ENCODE measurements at places on chromosomes 3 and 15. TPM values are rescaled to one million over a fixed set of nuclear protein-coding genes. Genes with fewer than 3 reads are reported as not detected.

DNA sequence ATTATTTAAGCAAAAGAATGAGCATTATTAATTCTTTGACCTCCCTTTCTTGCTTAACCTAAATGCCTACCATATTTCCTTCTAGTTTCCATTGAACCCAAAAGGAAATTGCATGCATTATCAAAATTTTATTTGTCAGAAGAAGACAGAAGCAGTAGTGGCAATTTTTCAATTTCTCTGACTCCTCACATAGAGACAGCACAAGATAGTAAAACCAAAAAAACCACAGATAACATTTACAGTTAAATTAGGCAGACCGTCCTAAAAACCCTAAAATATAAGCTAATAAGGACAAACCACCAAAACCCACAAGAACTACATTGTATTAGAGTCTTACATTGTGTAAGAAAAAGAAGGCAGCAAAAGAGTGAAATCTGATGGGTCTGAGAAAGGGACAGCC lies 27.1 kb downstream of the GOLGB1 start:
- no peak for DNase-seq

The DOCK3 gene
- total RNA-seq = 30.4 TPM

- DNase-seq = no peak
Observed at GRCh38 chr3:166456286-166456685, 619.1 kb upstream of the BCHE start.

DNA sequence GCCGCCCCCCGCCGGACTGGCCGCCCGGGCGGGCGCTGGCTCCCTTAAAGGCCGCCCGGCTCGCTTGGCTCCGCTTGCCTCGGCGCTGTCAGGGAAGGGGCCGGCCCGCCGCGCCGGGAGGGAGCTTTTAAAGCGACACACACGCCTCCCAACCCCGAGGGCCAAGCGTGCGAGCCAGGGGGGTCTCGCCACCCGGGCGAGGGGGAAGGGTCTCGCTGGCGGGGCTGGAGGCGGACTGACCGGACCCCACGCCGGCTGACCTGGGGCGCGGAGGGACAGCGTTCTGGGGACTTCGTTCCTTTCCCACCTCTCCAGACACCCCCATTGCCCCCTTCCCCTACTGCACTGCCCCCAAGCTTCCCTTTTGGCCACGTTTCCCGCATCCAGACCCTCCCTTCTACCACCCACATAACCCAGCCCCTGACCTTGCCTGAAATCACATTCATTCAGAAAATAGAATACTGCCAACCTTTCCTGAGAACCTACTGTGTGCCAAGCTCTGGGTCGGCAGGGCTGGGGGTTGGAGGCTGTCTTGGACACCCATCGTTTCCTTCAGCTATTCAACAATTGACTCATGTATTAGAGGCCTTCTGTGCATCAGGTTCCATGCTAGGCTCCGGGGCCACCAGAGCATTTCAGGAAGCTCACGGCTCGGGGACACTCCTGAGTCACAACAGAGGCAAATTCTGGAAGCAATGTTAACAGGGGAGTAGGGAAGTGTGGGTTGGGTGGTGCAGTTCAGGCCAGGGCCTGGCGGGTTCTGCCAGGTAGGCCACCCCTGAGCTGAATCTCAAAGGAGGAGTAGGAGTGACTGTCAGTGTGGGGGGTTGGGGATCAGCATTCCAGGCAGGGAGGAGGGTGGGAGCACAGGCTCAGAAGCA lies at the start of gene INSYN1:
INSYN1 (minus strand) TSS at position 102 of the 881 bp plus-strand sequence. CDS start 2,221 bp downstream, outside the sequence.
- DNase-seq = peak; percentile 17

DNA sequence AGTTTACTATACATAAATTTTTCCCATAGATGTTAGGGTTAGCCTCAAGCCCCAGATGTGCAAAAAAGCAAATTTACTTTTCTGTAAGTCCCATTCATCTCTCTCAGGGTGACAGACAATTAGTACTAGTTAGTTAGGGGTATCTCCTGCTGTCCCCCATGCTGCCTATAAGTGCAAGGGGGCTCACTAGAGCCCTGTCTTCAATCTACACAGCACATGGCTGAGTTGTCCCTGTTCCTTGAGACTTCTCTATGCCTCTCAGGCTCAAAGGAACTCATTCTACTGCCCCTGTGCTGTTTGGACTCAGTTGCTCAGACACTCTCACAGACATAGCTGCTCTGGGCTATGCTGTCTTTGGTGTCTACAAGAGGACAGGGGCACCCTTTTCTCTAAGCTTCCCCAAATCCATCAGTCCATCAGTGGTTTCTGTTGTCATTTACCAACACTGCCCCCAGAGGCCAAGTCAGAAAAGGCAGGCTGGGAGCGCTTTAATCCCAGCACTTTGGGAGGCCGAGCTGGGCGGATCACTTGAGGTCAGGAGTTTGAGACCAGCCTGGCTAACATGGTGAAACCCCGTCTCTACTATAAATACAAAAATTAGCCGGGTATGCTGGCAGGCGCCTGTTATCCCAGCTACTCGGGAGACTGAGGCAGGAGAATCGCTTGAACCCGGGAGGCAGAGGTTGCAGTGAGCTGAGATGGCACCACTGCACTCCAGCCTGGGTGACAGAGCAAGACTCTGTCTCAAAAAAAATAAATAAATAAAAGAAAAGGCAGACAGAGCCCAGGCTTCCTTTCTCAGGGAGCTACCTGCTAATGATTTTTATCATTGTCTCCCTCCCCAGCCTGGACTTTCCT lies 31.4 kb upstream of the PRTG start:
- DNase-seq = no peak

The UROC1 gene
- 0.27 TPM for total RNA-seq

The LRTM1 gene
- total RNA-seq = not detected

GRCh38 chr3:159977295-159977694 lies 11.3 kb upstream of the IL12A start:
- DNase-seq = no peak

DNA sequence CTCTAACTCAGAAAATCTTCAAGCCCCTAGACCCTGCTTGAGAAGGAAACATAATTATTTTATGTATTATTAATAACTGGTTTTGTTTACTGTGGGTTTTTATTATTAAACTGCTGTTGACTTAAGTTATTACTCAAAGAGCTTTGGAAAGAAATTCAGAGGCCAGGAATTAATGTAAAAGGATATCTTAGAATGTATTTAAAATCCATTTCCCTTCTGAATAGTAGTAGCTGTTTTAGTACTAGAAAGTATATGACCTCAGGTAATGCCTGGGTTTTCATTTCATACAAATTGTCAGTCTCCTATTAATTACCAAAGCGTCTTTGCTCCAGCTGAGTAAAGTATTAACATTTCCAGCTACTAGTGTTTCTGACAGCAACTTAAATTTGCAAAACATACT lies 223.1 kb downstream of the ITPR1 start:
- DNase-seq = no peak

DNA sequence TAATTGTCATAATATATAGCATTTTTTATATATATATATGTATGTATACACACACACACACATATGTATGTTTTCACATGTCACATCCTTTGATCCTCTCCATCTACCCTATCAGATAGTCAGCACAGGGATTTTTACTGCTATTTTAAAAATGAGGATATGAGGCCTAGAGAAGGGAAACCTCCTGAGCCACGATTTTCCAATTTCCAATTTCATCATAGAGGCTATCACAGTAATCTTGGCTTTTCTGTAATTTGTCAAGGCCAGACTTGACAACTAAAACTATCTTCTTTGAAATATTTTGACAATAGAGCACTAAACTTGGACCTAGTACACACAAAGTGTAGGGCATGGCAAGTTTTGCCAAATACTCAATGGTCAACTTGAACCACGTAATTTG lies 42.5 kb downstream of the IL1RAP start:
- DNase-seq = no peak

- DNase-seq = no peak
Observed at GRCh38 chr3:42028474-42028873, 62.7 kb upstream of the TRAK1 start.

The NEK10 gene
- 31.5 TPM for total RNA-seq

DNA sequence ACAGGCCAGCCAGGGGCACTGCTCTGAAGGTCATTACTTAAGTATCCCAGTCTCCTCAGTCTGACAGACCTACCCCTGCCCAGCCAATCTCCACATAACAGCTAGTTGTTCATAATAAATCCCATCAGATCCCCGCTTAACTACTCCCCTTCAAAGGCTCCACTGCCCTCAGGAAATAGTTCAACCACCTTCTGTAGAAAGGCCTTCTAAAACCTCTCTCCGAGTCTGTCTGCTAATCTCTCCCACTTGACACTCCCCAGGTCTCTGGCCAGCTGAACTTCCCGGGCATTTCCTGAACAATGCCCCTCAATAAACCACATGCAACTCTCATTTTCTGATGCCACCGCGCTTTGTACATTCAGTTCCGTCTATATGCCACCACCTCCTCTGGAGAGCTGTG lies 6.0 kb downstream of the PRC1 start:
- no peak for DNase-seq

GRCh38 chr15:51833772-51834171 lies 4.3 kb downstream of the TMOD3 start:
- no peak for DNase-seq

DNA sequence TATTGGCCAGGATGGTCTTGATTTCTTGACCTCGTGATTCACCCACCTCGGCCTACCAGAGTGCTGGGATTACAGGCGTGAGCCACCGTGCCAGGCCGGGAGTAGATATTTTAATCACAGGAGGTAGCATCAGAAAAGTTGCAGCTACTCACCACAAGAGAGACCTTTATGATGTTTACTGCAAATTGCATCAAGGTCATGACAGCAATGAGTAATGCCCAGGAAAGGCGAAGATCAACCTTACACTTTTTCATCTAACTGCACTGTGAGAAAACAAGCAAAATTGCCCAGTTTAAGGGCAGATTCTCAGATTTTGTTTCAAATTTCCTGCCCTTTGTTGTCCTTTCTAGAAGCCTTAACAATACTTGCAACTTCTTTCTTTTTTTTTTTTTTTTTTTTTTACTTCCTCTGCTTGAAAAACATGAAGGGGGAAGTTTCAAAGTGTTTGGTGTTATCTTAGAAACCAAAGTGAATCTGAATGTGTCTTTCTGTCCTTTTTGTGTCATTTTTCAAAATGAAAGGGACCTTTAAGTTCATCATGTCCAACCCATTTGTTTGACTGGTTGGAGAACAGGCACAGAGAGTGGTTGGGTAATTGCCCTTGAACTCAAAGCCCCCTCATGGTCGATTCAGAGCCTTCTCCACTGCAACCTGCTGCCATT lies 25.0 kb downstream of the TGFBR2 start:
- DNase-seq = no peak

DNA sequence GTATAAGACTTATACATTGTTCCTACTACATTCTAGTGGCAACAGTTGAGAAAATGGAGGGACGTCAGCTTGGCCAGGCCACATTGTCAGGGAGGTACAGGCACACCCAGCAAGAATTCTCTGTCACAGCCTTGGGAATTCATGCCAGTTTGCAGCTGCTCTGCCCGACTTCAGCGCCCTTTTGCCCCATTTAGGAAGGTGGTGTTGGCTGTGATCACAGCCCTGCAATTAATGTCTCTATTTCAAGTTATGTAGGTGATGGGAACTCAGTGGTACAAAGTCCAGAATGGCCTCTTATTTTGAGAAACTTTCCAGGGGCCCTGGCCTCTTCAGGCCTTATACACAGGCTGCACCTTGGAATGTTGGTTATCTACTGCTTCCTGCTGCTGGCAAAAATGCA lies 26.7 kb downstream of the AMOTL2 start:
- no peak for DNase-seq

DNA sequence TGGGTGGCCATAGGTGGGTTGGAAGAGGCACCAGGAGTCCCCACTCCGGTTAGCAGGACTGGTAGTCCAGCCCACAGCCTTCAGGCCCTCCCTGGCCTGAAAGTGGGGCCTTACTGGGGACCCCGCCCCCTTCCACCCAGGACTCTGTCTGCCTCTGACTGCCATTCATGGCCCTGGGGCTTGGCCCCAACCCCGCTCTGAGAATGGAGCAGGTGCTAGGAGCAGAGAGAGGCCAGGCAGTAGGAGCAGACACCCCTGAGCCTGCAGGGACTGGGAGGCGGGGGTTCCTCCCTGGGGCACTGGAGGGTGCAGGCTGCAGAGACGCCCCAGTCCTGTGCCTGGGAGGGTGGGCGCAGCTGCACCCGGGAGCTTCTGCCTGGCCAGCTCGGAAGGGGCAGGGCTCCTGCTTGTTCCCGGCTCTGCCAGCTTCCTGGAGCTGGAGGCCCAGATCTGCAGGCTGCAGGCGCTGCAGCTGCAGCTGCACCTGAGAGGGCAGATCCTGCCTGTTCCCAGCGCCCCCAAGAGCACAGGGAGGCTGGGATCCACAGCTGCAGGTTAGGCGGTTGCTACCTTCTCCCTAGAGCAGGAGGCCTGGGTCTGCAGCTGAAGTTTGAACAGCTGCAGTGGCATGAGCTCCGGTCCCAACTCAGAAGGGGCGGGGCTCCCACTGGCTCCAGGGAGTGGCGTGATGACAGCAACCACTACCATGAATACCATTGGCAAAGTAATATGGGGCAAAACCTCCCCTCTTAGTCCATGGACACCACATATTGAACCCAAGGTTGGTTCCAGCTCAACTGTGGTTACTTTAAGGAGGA lies 194.7 kb downstream of the SQOR start:
- DNase-seq = no peak

- no peak for DNase-seq
Observed at GRCh38 chr15:68424754-68425390, 7.1 kb downstream of the ITGA11 start.

- peak; percentile 70 for DNase-seq
Observed at GRCh38 chr15:32029862-32030781, at the start of gene CHRNA7. Gene CHRNA7 (plus strand): TSS chr15:32030515. CDS start chr15:32030595, 80 bp downstream.

DNA sequence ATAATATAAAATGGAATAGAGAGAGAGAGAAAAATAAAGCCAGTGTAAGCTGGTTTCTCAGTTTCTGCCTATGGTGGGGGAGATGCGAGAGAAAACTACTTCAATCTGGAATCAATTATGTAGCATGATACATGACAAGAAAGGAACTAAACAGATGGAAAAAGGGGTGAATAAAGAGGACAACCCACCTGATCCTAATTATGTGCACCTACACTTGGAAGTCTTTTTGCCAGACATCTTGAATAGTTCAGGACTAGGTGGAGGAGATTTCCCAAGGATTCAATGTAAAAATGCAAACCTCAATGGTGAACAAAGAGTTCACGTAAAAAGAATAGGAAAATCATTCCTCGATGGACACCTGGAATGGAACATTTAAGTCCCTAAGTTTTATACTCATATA lies 524.4 kb upstream of the RGMA start:
- no peak for DNase-seq

DNA sequence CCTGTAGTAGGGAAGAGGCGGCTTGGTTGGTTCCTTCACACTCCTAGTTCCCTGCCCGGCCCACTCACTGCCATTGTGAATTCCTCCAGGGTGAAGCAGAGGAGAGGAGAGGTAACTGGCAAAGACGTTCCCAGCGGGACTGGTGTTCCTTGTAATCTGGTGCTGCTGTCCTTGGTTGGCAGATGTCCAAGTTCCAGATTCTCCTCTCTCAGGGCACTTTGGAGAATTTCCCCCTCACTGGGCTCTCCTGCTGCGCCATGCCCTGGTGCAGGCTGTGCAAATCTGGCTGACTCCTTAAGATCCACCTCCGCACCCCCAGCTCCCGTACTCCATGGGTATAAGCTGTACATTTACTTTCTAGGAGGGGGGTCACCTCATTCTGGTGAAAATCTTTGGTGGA lies 37.3 kb downstream of the THSD4 start:
- no peak for DNase-seq

GRCh38 chr3:52256622-52257021 lies 11.1 kb downstream of the PPM1M start:
- no peak for DNase-seq

GRCh38 chr3:97952280-97952679 lies 20.0 kb downstream of the RIOX2 start:
- no peak for DNase-seq

- DNase-seq = no peak
Observed at GRCh38 chr3:55735976-55736375, 248.9 kb upstream of the WNT5A start.

Data from cerebellum (tissue), 4 donors.